Activated CD8-positive, alpha-beta memory T cell treated with anti-CD3 and anti-CD28 coated beads for 24 hours (primary cell): ENCODE measurements at places on chromosomes 2 and 18.
A peak's percentile ranks its signal among the peaks of the same experiment; 100 is the strongest.

GRCh38 chr2:129705085-129705484 is 274.4 kb upstream of the RAB6C start:
- no peak for DNase-seq

- DNase-seq: no peak
Measured at GRCh38 chr2:237601453-237602116, 11.1 kb upstream of the RAB17 start.

GRCh38 chr2:26691161-26691560 is 1.4 kb upstream of the KCNK3 start:
- no peak for DNase-seq

DNA sequence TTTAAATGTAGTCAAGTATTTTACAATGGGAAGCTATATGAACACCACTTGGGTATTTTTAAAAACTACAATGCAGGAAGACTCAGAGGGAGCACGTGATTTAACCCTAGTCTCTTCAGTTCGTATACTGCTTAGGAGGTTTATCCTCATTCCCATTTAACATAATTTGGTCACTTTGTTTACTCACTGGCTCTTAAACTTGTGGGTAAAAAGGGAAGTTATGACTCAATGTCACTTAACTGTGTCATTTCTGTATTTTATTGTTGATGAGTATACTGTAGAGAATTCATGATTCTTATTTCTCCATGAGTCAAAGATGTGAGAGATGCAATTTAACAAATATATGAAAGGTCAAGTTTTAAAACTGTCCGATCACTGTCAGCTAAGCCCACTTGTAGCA is 48.2 kb downstream of the SLC66A3 start:
- no peak for DNase-seq

DNA sequence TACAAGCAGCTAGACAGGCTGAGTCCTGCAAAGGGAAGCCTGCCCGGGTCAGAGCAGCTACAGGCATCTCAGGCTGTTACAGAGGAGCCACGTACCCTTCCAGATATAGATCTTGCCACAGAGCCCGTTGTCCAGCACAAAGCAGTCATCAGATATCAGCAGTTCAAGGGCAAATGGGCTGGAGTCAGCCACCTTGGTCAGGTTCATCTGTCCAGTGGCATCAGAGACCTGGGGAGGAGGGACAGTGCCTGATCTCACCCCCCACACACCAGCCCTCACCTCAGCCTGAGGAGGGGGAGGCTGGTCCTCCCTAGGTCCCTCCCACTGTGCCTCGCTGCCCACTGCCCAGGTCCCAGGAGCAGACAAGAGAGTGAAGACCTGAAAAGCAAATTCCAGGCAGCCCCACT is 12.2 kb downstream of the CAPG start:
- no peak for DNase-seq

GRCh38 chr2:149899390-149899789 is 311.8 kb upstream of the MMADHC start:
- DNase-seq: no peak

- DNase-seq: no peak
Measured at GRCh38 chr2:22377268-22377667, 1007.7 kb upstream of the KLHL29 start.

- no peak for DNase-seq
Measured at GRCh38 chr18:42072407-42072806, 117.4 kb downstream of the PIK3C3 start.

- no peak for DNase-seq
Measured at GRCh38 chr2:69744456-69744855, 2.5 kb downstream of the ANXA4 start.

GRCh38 chr18:79515331-79515730 is 119.6 kb downstream of the NFATC1 start:
- peak; percentile 53 for DNase-seq

- DNase-seq: no peak
Measured at GRCh38 chr2:30927465-30928075, 120.3 kb upstream of the CAPN13 start.

DNA sequence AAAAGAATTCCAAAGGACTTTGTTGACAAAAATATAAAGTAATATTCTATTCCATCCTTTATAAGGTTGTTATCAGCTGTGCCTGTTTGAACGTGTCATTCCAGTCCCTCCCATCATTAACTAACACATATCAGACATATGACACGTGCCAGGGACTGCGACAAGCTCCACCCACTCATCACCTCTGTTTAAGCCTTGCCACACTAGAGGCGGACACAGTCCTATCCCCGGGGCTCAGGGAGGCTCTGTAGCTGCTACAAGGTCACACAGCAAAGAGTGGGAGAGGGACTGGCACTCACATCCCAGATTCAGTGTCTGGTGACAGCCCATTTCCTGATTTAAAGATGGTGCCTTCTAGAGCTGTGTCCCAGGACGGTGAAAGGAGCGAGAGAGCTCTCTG is 30.0 kb downstream of the TBC1D8 start:
- DNase-seq: no peak

GRCh38 chr18:69998523-69998987 is 50.9 kb upstream of the CD226 start:
- no peak for DNase-seq

GRCh38 chr2:179626261-179626660 is 235.2 kb downstream of the ZNF385B start:
- DNase-seq: no peak

DNA sequence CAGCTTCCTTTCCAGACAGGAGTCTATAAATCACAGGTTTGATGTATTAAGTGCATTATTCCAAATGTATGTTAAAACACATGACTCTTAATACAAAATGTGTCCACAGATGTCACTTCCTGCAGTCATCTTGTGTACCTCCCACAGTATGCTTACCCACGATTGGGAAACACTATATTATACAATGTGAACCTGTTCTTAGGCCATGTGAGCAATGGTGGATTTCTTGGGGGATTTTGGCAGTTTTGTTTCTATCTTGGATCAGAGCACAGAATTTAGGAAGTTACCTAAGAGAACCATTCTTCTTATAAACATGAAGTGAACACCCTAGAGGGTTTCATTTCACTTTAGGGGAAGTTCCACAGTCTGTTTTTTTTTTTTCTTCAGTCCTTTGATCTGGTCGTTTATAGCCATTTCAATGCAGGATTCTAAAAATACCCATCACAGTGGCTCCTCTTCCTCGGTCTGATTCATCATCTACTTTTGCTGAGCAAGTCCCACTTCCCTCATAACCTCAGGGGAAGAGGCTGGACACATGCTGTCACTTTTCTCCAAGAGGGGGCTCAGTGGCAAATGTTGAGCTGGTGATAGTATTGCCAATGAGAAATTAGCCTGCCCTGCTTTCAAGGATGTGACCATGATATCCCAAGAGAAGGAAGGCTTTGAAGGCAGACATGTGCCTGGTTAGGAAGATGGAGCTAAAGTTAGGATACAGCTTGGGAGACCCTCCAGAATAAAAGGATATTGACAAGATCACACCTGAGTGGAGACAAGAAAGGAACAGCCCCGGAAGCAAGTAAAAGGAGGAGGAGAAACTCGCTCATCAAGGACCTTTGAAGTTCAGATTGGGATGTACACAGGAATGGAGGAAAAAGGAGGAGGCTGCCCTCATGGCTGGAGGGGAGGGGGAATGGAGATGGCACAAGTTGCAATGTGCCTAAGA is 22.6 kb downstream of the PLEK start:
- no peak for DNase-seq
